Naive B cell (primary cell): ENCODE measurements at places on chromosomes 3 and 15. TPM values are rescaled to one million over a fixed set of nuclear protein-coding genes. Genes with fewer than 3 reads are reported as not detected.

AGTR1 gene
- not detected for polyA plus RNA-seq

- DNase-seq, result no peak
Observed at GRCh38 chr3:85254738-85255137, 295.9 kb downstream of the CADM2 start.

- no peak for DNase-seq
Observed at GRCh38 chr3:148230473-148230872, 467.2 kb upstream of the AGTR1 start.

DNA sequence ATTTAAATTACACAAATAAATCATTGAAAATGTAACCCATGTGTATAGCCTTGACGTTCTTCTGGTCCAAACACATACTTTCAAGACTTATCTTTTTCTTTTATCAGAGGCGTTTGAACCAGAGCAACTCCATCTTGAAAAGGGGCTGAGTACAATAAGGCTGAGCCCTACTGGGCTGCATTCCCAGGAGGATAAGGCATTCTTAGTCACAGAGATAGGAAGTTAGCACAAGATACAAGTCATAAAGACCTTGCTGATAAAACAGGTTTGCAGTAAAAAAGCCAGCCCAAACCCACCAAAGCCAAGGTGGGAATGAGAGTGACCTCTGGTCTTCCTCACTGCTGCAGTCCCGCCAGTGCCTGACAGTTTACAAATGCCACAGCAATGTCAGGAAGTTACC, 101.0 kb upstream of the IGSF10 start:
- no peak for DNase-seq

DNA sequence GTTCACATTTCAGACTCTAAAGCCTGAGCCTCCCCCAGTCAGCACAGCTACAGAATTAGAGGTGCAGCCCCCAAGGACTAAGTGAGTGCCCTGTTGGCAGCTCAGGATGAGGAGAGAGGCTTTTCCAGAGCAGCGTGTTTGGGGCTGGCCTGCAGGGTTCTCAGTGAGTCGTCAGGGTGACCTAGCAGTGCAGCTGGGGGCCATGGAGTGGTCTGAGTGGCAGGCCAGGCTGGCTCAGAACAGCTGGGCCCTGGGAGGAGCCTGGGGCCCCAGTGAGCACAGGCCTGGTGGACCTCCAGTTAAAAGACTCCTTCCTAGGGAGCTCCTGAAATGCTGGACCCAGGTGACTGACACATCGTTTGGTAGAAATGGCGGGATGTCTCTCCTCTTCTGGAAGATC, 108.3 kb downstream of the SLC49A4 start:
- no peak for DNase-seq

- DNase-seq, result no peak
Observed at GRCh38 chr3:44962621-44963393, 13.2 kb downstream of the ZDHHC3 start.
